ENCODE measurements at places on chromosomes 12 and 14. TPM values are rescaled to one million over a fixed set of nuclear protein-coding genes. Genes with fewer than 3 reads are reported as not detected.

- DNase-seq, result peak; percentile 18
Measured at GRCh38 chr12:80702889-80703805, 4.3 kb upstream of the MYF6 start.

GRCh38 chr12:58176296-58176869 lies 235.0 kb downstream of the ATP23 start:
- peak; percentile 88 for DNase-seq

GRCh38 chr12:5171701-5172100 lies 128.0 kb downstream of the KCNA5 start:
- peak; percentile 84 for DNase-seq

DNA sequence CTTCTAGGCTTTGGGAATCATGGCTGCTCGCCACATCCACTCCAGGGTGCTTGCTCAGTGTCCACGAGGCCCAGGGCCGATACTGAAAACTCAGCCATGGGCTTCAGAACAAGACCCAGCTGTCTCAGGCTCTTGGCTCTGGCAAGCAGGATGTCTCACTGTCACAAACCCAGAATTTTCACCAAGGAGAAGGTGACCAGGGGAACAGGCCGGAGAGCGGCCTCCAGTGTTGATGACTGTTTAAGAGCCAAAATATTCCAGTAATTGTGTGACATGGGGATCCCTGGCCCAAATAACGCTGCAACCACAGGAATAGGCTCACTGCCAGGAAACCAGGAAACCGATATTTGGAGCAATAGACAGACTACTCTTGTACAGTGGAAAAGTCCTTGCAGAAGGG lies 9.8 kb upstream of the SERPINA5 start:
- DNase-seq, result no peak

DNA sequence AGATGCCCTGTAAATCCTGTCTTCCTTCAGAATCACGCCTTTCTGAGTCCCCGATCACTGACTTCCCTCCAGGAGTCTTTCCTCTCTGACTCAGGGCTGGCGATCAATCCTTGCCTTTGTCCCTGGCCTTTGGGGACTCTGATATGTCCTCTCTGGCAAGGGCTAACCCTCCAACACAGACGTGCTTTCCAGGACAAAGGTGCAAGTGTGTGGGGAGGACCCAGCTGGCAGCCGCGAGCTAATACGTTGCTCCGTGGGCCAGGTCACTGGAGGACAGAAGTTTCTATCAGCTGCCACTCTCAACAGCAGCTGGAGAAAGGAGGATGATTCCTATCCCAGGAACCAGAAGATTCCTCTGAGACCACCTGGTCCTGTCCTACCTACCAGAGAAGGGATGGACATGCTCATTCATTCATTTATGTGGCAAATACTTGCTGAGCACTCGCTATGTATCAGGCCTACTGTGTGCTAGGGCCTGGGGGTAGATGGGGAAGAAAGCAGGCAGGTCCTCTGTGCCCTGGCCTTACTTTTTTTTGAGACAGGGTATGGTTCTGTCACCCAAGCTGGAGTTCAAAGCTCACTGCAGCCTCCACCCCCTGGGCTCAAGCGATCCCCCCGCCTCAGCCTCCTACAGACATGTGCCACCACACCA lies 8.5 kb upstream of the SCARB1 start:
- DNase-seq, result no peak

- DNase-seq, result no peak
Measured at GRCh38 chr14:71741241-71741640, 191.0 kb upstream of the RGS6 start.

DNA sequence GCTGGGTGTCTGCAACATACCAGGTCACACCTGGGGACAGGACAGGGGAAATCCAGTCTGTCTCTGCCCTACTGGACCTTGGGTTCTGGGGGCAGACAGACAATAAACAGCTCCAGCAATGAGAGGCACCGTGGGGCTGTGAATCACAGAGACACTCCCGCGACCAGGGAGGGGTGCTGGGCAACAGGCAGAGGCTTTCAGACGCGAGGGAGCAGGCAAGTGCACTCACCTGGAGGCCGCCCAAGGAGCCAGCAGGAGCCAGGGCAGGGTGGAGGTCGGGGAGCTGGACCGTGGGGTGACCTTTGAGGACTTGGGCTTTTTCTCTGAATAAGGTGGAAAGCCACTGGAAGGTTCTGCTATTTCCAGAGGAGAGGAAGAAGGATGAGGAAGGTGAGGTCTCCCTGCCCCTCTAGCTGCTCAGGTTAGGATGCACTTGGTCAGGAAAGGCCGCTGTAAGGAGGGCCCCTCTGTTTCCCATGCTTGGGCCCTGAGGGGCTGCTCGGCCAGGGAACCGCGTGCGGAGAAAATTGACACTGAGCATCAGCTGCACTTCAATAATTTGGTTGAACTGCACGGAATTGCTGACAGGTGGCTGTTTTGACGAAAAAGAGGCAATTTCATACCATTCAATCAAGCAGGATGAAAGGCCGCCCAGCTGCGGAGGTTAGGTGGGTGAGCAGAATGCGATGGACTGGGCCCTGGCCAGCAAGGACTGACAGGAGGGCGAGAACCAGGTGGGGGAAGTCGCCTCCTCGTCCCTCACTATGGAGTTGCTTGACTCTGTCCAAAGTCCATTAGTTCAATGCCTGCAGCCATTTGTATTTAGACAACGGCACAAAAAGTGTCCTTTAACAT lies 42.2 kb downstream of the JAG2 start:
- no peak for DNase-seq

Gene GPRC5D
- not detected for total RNA-seq

- DNase-seq, result no peak
Measured at GRCh38 chr12:133165776-133166175, 15.5 kb upstream of the ZNF268 start.

DNA sequence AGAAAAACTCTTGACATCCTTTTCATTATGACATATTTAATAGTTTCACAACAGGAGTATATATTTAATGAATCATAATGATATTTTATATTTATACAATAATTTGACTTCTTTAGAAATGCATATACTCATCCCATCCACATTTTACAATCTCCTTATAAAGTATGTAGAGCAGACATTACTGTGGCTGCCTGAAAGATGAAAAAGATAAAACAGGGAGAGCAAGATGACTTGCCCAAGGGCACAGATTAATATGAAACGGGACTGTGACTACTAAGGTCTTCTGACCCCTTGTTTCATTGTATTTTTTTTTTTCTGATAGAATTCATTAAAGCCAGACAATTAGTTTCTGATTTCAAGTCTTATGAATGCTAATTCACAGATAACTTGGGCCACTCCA lies 293.6 kb downstream of the SOX5 start:
- no peak for DNase-seq

GRCh38 chr12:132439333-132439904 lies 50.5 kb upstream of the FBRSL1 start:
- no peak for DNase-seq

DNA sequence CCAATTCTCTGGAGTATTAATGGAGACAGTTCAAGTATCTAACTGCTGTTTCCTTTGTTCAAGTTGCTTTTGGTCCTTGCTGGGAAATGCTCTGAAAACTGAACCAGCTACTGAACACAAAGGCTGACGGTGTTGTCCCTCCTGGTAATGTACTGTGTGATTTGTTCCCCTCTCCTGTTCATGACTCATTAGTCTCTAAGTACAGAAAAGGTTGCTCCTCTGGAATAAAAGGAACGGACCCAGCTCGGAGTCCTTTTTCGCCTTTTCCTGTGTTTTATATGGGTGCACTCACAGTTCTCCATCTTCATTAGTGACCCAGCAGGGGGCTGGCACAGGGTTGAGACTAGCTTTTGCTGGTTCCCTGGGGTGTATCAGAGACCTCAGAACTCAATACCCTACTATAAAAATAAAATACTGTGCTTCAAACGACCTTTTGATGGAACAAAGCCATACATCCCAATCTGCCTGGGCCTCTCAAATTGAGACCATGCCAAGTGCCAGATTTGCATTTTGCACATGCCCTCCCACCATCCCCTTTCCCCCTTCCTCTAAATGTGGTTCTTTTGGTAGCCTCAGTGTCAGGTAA lies 269.7 kb downstream of the RAD51B start:
- DNase-seq, result no peak

GRCh38 chr12:24424376-24424775 lies 474.9 kb upstream of the SOX5 start:
- DNase-seq, result no peak

All from GM23338 (cell line).